Fibroblast of skin of left quadriceps (primary cell): ENCODE measurements at places on chromosomes 7 and 10.

- DNase-seq = no peak
These were observed 18.4 kb downstream of the ADAM8 start for GRCh38 chr10:133258066-133258817.

- no peak for DNase-seq
These were observed 7.1 kb upstream of the UNCX start for GRCh38 chr7:1225441-1226185.

DNA sequence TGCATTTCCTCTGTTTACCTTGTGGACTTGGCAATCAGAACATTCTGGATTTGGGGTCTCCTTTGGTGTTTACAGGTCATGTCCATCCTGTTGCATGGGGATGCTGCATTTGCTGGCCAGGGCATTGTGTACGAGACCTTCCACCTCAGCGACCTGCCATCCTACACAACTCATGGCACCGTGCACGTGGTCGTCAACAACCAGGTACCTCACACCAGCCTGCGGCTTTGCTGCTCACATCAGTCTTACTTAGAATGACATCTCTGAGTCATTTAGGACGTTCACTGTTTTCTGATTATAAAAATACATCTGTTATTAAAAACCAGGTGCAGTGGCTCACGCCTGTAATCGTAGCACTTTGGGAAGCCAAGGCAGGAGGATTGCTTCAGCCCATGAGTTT is 67.0 kb upstream of the ZMIZ2 start:
- DNase-seq = no peak

DNA sequence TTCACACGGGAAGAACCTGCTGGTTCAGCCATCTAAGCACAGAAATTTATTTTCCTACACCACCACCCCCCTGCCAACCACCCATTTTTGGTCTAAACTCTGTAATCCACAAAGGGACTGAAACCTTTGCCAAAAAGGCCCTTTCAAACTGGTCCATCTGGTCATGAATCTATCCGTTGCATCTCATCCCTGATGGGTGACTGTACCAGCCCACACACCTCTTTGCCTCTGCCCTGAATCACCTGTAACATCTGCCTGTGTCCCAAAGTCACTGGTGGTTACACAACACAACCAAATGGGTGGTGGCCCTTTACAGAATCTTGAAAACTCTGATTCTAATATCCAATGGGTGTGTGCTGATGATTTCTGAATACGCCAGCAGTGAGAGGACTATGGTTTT is 503.4 kb downstream of the PARD3 start:
- no peak for DNase-seq

GRCh38 chr7:157228864-157229422 is 90.2 kb downstream of the UBE3C start:
- DNase-seq = no peak
